ENCODE measurements at places on chromosomes 6 and 20. TPM values are rescaled to one million over a fixed set of nuclear protein-coding genes. Genes with fewer than 3 reads are reported as not detected.

Gene ZBTB22
- 15.4 TPM for polyA plus RNA-seq

Gene EMILIN3
- polyA plus RNA-seq = 0.42 TPM

Gene SOX4
- polyA plus RNA-seq = 6.7 TPM

Gene RAD21L1
- not detected for polyA plus RNA-seq

Gene CCN2
- polyA plus RNA-seq = 29.9 TPM

Gene DLK2
- polyA plus RNA-seq = 0.64 TPM

Gene ADGRF5
- polyA plus RNA-seq = 18.5 TPM

Gene FAM83C
- polyA plus RNA-seq = not detected

Gene LY6G6F
- polyA plus RNA-seq = not detected

Gene KCNQ2
- polyA plus RNA-seq = 81.6 TPM

All from adrenal gland (tissue), 19 donors.